NCI-H1092 treated with DMSO at 0.1 percent for 48 hours (cell line): ENCODE measurements at places on chromosomes 12 and 14.

DNA sequence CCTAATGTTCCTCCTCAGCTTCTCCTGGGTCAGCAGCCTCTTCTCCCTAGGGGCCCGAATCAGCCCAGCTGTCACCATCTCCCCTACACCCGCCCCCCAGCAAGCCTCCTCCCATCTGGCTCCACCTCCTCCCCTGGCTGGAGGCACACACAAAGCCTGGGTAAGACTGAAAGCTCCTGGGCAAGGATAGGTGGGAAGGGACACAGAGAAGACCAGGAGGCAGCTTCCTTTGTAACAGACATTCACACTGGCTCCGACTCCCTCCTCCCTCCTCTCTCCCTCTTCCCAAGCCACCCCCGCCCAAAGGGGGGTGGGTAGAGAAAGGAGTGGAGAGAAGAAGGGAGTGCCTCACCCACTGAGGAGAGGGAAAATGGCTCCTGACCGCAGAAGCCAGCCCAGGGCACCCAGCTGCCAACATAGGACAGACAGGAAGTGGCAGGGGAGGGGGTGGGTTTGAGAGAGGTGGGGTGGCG, 4.0 kb downstream of the CHD4 start:
- DNase-seq = no peak

- DNase-seq = no peak
Measured at GRCh38 chr14:58985786-58986185, 202.7 kb upstream of the DAAM1 start.

GRCh38 chr14:95500201-95500681, 16.2 kb downstream of the SYNE3 start:
- no peak for DNase-seq

GRCh38 chr14:61761557-61761956, 663 bp upstream of the SNAPC1 start:
- DNase-seq = no peak
